ENCODE measurements at places on chromosomes 4 and X.
A peak's percentile ranks its signal among the peaks of the same experiment; 100 is the strongest.

DNA sequence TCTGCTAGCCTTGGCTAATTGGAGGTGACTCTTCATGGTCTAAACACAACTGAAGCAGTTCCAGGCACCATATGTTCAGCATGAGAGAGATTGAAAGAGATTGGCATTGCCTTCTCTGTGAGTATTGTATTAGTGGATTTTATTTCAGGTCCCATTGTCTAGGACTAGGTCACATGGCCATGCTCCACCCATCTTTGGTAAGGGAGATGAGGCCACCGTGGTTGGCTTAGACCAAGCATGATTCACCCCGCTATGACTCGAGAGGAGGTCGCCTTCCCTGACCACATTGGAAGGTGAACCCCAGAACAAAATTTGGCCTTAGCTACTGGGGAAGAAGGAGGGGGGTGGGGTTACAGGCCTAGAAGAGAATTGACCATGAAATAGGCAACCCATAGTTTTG, 109.9 kb upstream of the BCOR start:
- no peak for DNase-seq

DNA sequence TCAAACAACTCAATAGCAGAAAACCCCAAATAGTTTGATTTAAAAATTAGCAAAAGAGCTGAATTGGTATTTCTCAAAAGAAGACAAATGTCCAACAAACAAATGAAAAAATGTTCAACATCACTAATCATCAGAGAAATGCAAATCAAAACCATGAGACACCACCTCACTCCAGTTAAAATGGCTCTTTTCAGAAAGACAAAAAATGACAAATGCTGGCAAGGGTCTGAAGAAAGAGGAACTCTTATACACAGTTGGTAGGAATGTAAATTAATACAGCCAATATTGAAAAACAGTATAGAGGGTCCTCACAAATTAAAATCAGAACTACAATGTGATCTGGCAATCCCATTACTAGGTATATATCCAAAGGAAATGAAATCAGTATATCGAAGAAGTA, 70.4 kb downstream of the FBXL5 start:
- DNase-seq, result no peak

- DNase-seq, result peak; percentile 82
Observed at GRCh38 chr4:51831133-51831532, 11.8 kb upstream of the DCUN1D4 start.

DNA sequence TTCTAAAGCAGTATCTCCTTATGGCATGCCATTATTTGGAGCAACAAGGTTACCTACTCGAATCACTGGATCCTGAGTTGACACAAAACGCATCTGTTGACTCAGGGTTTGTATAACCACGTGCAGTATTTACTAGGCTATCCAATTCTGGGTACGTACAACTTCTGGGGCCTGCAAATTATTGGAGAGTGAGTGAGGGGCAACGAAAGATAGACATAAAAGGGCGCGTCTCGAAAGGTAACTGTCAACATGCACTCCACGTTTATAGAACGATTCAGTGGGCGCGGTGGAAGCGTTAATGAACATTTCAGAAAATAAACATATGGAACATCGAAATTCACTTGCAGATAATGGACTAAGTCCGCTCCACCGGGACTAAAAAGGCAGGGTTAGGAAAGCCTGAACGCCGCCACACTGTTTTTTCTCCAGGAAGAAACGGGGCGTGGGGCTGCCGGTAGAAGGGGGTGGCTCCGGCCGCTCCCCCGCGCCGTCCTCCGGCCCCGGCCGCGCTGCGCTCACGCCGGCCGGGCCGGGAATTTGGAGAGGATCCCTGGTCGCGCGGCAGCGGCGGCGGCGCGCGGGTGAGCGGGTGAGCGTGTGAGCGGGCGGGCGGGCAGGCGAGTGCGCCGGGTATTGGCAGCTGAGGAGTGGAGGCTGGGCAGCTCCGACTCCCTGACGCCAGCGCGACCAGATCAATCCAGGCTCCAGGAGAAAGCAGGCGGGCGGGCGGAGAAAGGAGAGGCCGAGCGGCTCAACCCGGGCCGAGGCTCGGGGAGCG, at the start of gene SMAD1:
Gene SMAD1 (plus strand): TSS at position 690 of the 778 bp plus-strand sequence. CDS start 32,761 bp downstream, outside the sequence.
- DNase-seq, result peak; percentile 95

DNA sequence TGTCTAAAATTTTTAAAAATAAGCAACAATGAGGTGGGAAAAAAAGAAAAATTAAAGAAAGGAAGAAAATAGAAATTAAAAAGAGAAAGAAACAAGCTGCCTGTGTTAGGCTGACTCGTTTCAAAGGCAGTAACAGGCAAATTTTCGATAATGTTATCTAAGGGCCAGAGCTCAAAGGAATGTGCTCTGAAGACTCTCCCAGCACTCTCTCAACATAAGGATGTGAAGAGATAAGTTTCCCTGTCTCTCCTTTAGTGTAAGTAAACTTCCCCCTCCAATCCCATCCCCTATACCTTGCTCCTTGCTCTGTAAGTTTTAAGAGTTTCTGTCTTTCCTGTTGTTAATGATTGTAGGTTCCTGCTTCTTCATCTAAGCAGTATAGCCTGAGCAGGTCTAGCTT, 172.8 kb downstream of the TEX13C start:
- no peak for DNase-seq

DNA sequence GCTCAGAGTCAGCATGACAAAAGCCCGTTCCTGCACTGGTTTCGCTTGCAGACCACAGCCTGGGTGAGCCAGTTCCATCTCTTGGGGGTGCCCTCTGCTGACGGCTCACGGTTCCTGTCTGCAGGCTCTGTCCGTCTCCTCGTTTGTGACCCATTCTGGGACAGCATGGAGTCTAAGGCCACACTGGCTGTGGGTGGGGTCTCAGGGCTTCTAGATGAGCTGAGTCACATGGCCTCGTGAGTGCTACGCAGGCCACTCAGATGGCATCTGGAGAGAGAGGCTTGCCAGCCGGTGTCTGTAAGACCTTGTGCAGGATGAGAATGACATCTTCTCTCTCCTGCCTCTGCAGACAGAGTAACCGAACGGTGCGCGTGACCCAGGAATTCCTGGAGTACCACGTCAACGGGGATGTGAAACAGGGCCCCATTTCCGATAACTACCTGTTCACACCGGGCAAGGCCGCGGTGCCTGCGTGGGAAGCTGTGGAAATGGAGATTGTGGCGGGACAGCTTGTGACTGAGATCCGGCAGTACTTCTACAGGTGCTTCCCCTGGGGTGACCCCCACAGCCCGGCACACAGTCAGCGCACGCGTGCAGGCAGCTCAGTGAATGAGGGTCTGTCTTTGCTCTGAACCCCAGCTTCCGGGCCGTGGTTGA, 31.6 kb upstream of the MRFAP1 start:
- DNase-seq, result no peak

DNA sequence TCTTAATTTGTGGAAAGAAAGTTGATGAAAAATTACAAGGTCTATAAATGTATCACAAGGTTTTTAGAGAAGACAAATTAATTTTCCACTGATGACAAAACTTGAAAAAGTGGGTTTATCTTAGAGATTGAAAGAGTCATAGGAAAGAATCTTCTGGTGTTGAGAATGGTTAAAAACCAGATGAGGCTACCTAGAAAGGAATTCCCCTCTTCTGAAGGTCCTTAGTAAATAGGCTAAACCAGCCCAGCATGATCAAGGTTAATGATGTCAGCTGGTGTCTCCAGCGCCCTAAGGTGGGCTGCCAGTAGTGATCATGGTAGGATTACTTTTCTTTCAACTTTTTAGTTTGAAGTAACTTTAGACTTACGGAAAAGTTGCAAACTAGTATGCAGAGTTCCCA, 71.8 kb upstream of the PGRMC2 start:
- no peak for DNase-seq

DNA sequence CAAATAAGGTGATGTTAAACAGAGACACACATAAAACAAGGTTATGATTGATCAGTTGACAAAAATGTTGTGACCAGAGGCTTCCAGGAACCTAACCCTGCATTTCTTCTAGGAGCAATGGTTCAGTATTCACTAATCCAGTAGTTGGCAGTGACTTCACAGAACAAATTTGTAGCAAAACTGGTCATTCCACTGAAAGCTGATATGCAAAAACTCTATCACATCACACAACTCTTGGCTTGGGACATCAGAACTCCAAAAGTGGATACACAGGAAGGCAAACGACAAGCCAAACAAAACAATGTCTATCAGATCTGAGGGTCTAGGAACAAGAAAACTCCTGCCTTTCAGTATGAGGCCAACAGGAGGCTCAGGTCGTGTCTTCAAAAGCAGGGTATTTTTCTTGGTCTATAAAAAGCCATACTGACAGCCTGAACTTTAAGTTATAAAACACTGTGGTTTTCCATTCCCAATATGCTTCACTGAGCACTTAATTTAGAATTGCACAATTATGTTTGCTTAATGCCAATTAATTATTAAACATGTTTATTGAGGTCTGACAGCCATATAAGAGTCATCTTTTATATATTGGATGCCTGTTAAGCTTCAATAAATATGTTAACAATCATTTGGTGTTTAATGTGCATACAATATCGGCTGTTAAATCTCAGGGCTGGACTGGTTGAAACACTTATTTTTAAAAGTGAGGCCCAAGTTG, 45.6 kb downstream of the SOD3 start:
- DNase-seq, result no peak

- DNase-seq, result peak; percentile 67
Observed at GRCh38 chr4:20252656-20253282, 1.1 kb downstream of the SLIT2 start.

DNA sequence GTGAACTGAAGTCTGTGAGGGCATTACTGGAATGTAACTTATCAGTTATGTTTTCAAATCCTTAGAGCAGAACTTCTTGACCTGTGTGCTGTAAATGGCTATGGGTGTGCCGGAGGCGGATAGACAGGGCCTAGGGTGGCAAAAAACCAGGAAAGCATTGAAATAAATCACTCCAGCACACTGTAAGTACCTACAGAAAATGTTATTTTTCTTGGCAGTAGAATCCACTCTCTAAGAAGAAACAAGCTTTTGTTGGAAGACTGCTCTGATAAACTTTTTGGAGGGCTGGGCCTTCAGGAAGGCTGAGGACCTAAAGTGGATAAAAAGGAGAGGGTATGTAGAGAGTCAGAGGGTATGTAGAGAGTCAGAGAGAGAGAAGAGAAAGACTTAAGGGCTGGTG, 14.9 kb downstream of the CPE start:
- no peak for DNase-seq

GRCh38 chr4:100061835-100062234, 111.8 kb upstream of the H2AZ1 start:
- DNase-seq, result peak; percentile 36

DNA sequence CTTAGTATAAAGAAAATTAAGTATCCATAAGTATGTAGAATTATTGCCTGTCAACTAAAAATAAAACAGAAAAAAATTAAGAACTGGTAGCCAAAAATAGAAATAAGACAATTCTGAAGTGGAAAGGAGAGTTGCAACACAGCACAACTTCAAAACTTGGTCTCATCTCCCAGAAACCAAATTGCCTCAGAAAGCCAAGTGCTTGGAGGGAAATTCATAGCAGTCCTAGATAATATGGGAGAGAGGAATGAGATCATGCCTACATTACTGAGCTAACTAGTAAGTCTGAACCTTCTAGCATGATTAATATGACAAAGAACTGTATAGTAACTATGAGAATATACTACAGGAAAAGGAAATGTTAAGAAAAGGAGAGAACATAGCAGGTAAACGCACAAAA, 256.5 kb downstream of the LDB2 start:
- peak; percentile 67 for DNase-seq

DNA sequence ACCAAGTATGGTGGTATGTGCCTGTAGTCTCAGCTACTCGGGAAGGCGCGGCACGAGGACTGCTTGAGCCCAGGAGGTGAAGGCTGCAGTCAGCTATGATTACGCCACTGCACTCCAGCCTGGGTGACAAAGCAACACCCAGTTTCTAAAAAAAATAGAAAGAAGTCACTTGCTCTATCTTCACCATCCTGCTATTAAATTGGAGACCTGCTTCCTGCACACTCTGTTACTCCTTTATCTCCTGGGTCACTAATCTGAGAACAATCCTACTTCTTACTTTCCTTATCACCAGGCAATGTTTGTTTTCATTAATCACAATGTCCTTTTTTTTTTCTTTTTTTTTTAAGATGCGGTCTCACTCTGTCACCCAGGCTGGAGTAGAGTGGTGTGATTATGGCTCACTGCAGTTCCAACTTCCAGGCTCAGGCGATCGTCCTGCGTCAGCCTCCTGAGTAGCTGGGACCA, 16.2 kb downstream of the PRKX start:
- DNase-seq, result no peak

DNA sequence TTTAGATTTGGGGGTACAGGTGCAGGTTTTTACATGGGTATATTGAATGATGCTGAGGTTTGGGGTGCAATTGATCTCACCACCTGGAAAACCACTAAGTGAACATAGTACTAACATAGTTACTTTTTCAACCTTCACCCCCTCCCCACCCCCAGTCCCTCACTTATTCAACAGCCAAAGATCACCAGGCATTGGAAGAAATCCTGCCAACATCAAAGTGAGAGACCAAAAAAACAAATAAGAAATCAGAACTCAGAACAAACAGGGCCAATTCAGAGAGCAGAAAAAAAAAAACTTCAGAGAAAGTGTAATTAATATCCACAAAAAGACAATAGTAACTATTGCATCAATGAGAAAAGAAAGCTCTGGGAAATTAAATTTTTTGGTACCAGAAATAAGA, 20.5 kb upstream of the LAP3 start:
- no peak for DNase-seq

DNA sequence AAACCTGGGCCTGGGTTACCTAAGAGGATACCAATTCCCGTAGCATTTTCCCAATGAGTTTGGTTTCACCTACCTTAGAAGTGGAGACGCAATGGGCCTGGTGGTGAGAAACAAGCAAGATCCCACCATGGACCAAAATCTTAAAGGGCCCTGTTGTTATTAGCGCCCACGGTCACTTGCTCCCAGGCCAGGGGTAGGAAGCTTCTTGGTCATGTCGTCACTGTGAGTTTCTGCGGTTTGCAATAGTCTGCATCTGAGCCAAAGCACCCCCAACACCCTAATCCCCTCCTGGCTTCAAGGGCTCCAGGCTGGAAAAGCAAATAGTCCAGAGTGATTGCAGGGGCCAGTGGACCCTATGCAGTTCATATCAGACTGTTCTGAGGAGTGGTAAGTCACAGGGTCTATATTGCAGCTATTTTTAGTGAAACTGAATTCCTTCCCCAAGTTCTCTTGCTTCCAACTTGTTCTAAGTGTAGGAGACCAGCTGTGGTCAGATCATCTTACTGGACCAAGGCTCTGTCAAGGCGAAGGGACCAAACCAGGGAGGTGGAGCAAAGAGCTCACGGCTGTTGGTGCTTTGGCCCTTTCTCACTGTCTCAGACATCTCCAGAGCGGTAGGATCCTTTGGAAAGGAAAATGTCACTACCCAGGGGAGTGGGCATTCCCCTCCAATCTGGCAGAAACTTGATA, 307.9 kb upstream of the F9 start:
- DNase-seq, result no peak

GRCh38 chr4:148793221-148793620, 351.0 kb upstream of the NR3C2 start:
- no peak for DNase-seq

GRCh38 chr4:72111863-72112262, 80.1 kb downstream of the NPFFR2 start:
- DNase-seq, result no peak
